Stimulated activated CD8-positive, alpha-beta memory T cell treated with anti-CD3 and anti-CD28 coated beads, Interleukin-2, amount 100 ng/mL, for 1 hour (primary cell): ENCODE measurements at places on chromosomes 2 and 18.

DNA sequence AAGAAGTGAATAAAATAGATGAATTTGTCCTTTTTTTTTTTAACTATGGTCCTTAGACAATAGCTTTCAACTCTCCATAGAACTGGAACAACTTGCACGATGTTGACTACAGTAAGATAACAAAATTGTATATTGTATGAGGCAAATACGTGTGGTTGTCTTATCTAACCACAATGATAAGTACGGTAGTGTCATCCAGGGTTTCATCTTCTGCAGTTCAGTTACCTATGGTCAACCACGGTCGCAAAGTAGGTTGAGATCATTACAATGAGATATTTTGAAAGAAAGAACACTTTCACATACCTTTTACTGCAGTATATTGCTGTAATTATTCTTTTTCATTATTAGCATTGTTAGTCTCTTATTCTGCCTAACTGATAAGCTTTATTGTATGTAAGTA, 295.2 kb downstream of the PARD3B start:
- DNase-seq = no peak

- DNase-seq = no peak
Measured at GRCh38 chr2:12014088-12014960, 267.9 kb downstream of the LPIN1 start.

DNA sequence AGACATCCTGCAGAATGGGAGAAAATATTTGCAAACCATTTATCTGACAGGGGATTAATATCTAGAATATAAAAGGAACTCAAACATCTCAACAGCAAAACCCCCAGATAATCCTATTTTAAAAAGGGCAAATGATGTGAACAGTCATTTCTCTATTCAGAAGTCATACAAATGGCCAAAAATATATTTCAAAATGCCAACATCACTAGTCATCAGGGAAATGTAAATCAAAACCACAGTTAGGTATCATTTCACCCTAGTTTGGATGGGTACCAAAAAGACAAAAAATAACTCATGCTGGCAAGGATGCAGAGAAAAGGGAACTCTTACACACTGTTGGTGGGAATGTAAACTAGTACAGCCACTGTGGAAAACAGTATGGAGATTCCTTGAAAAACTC, 70.0 kb downstream of the TBR1 start:
- DNase-seq = no peak

DNA sequence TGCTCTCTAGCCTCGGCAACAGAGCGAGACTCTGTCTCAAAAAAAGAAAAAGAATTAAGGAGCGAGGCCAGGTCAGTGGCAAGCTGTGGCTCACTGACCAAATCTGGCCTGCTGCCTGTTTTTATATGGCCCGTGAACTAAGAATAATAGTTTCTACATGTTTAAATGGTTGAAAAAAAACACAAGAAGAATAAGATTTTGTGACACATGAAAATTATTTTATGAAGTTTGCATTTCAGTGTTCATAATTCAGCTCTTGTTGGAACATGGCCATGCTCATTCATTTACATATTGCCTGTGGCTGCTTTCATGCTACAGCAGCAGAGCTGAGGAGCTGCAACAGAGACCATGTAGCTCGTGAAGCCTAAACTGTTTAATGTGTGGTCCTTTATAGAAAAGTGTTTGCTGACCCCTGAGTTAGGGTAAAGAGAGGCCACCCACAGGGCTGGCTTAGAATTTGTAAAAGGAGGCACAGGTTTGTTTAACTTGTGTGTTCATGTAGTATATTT, 59.5 kb downstream of the MFSD6 start:
- DNase-seq = no peak

GRCh38 chr18:64882896-64883295, 734.0 kb upstream of the LINC00305 start:
- DNase-seq = no peak

- DNase-seq = no peak
Measured at GRCh38 chr18:37617623-37618022, 52.0 kb upstream of the CELF4 start.

GRCh38 chr2:51995293-51995692, 963.4 kb upstream of the NRXN1 start:
- DNase-seq = no peak

- DNase-seq = no peak
Measured at GRCh38 chr2:28445448-28446258, 50.2 kb upstream of the PLB1 start.

DNA sequence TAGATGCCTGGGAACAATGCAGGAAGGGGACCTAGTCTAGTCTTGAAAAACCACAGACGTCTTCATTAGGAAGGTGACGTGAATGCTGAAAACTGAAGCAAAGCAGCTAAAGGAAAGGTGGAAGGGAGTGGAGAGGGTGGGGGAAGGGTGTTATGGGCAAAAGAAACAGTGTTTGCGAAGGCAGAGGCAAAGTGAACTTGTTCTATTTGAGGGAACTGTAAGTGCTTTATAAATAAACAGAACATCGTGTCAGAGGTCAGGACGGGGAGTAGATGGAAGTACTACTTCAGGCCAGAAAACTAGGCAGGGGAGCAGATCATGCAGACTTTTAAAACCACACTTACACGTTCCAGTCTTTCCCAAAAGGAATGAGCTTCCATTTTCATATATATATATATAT, 57.8 kb downstream of the FASTKD2 start:
- DNase-seq = no peak

DNA sequence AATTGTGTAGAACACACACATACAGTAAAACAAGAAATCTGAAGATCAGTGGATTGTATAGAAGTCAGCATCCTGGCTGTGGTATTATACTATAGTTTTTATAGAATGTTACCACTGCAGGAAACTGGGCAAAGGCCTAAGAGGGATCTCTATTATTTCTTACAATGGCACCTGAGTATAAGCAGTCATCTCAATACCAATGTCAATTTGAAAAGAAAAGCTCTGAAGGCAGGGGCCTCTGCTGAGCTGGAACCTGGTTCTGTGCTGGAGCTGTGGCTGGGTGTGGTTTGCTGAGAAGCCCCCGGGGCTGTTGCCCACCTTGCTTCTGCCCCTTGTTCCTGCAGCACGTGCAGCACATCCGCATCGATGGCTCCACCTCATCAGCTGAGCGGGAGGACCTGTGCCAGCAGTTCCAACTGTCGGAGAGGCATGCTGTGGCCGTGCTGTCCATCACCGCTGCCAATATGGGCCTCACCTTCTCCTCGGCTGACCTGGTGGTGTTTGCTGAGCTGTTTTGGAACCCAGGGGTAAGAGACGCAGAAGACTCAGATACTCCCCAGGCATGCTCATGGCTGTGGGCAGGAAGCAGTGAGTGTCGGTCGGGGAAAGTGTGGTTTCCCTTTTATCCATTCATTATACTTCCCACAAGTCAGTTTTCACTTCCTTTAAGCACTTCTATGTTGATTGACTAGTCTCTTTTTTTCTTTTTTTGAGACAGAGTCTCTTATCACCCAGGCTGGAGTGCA, 23.5 kb upstream of the RPL37A start:
- DNase-seq = no peak

- DNase-seq = no peak
Measured at GRCh38 chr2:48205137-48205798, 299.0 kb upstream of the FBXO11 start.

DNA sequence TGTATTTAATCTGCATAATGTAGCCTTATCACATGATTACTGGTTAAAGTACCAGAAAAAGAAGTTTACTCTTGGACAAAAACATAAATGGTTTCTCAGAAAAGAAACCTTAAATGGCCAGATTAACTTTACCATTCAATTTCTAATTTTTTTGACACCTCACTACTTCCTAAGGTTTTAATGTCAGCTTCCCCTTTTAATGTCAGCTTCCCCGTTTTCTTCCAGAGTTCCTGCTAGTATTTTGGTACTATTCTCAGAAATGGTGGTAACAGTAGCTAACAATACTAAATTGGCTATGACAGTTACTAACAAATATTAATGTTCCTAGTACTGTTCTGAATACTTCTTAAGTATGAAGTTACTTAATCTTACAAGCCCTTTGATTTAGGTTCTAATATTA, 22.4 kb upstream of the SLC8A1 start:
- no peak for DNase-seq

DNA sequence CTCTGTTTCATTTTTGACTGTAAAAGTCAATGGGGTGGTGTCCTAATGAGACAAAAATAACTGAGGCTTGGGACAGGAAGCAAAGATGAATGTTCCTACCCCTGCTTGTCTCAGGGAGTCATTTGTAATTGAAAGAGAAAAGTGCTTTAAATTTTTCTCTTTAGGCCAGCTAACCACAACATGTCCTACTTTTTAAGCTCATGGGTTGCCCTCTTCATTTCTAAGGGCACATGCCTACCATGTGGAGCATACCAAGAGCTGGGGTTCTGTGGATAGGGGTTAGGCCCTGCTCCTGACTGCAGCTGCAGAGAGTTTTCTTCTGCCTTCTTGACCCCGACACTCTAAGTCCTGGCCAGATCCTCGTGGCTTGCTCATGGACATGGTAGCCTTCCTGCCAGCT, 96.8 kb upstream of the ARL4C start:
- DNase-seq = no peak

- no peak for DNase-seq
Measured at GRCh38 chr2:190062601-190063000, at the start of gene MSTN. Gene MSTN (minus strand): TSS chr2:190062729. CDS start chr2:190062596, 133 bp downstream.
